Stimulated activated CD4-positive, alpha-beta T cell treated with anti-CD3 and anti-CD28 coated beads, Interleukin-15, amount 100 ng/mL, for 1 hour (primary cell): ENCODE measurements at places on chromosomes 6 and 20.

- DNase-seq: no peak
Observed at GRCh38 chr6:119649531-119649930, 300.0 kb upstream of the MAN1A1 start.

- no peak for DNase-seq
Observed at GRCh38 chr6:104653781-104654180, 205.9 kb downstream of the HACE1 start.

- no peak for DNase-seq
Observed at GRCh38 chr6:20866935-20867703, 332.9 kb downstream of the CDKAL1 start.

DNA sequence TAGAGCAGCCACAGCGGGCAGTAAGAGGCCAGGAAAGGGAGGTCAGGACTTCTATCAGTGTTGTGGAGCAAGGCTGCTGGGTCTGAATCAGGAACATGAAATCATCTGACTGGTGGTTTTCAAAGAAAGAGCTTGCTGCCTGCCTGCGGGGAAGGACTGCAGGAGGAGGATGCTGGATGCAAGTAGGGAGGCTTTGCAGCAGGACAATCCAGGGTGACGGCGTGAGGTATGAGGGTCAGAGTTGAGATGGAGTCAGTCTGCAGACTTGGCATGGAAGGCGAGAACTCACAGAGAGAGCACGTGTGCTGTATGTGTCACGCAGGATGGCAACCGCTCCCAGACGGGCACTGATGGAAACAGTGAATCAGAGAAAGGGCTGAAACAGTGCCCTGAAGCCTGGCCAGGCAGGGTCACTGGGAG lies 59.2 kb upstream of the CD93 start:
- DNase-seq: no peak

- DNase-seq: no peak
Observed at GRCh38 chr6:20610636-20611370, 76.5 kb downstream of the CDKAL1 start.

DNA sequence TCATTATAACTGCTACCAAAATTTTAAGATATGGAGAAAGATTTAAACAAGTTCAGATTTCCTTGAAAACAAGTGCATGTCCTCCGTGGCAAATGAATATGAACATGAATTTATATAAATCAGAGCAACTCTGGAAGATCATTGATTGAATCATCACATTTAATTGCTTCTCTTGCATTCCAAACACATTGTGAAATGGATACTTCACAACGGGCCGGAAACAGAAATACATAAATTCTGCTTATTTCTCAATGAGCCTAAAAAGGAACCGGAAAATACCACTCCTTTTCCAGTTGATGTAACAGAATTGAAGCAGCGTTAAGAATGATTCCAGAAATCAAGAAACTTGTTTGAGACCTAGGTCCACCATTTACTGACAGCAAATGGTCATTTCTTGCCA lies 134.6 kb upstream of the BTN3A2 start:
- DNase-seq: no peak

DNA sequence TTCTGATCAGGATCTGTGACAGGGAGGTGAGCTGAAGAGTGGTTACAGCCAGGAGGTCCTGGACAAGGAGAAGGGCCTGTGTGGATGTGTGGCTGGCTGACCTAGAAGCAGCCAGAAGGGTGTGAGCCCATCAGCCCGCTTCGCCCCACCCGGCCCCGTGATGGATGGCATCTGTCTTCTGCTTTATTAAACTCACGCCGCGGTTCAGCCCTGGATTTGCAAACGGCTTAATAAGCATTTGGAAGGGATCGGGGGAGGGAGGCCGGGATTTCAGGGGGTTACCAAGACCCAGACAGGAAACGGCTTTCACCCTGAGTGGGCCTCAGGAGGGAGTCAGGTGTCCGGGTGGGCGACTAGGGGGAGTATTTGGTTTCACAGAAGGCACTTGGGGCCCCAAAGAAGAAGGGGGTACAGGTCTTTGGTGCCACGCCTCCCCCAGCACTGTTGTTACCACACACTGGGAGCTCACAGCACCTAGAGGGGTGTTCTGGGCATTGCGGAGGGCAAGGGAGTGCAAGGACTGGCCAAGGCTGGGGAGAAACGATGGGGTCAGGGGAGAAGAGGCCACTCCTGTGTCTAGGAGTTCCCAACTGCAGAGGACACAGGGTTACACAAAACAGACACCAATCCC lies 53.8 kb upstream of the FOXP4 start:
- DNase-seq: no peak

- DNase-seq: no peak
Observed at GRCh38 chr6:133501675-133502270, 260.6 kb downstream of the EYA4 start.

GRCh38 chr20:62186887-62187866 lies 4.3 kb downstream of the MTG2 start:
- DNase-seq: no peak

DNA sequence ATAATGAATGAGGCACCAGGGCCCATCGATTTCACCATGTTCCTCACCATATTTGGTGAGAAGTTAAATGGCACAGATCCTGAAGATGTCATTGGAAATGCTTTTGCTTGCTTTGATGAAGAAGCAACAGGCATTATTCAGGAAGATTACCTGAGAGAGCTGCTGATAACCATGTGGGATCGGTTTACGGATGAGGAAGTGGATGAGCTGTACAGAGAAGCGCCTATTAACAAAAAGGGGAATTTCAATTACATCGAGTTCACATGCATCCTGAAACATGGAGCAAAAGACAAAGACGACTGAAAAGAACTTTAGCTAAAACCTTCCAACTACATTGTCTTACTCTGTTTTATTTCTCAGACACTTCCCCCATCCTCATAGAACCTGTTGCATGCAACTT lies 21.6 kb upstream of the ZBTB22 start:
- DNase-seq: no peak

DNA sequence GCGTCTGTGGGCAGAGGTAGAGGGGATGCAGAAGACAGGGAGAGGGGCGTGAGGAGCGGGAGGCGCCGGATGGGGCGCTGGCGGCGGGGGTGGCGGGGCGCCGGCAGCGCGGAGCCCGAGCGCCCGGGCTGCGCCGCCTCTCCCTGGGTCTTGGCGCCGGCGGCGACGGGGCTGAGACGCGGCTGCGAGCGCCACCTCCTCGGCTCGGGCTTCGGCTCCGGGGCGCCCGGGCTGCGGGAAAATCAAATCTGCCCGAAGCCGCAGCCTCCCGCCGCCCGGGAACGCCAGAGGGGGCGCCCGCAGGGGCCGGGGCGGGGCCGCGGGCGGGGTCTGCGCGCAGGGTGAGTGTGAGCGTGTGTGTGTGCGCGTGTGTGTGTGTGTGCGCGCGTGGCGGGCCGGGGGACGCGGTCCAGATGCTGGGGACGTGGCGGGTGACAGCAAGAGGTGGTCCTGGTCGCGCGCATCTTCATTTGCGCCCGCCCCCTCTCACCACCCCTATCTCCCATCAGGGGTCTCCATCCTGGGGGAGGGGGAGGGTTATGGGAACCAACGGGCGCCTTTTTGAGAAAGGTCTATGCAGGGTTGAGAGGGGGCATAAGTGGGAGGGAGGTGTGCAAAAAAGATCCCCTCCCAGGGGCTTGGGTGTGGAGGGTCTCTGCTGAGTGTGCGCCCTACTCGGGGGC lies 646 bp upstream of the CPNE5 start:
- DNase-seq: peak; percentile 30

GRCh38 chr6:6217855-6218758 lies 102.4 kb downstream of the F13A1 start:
- DNase-seq: no peak

DNA sequence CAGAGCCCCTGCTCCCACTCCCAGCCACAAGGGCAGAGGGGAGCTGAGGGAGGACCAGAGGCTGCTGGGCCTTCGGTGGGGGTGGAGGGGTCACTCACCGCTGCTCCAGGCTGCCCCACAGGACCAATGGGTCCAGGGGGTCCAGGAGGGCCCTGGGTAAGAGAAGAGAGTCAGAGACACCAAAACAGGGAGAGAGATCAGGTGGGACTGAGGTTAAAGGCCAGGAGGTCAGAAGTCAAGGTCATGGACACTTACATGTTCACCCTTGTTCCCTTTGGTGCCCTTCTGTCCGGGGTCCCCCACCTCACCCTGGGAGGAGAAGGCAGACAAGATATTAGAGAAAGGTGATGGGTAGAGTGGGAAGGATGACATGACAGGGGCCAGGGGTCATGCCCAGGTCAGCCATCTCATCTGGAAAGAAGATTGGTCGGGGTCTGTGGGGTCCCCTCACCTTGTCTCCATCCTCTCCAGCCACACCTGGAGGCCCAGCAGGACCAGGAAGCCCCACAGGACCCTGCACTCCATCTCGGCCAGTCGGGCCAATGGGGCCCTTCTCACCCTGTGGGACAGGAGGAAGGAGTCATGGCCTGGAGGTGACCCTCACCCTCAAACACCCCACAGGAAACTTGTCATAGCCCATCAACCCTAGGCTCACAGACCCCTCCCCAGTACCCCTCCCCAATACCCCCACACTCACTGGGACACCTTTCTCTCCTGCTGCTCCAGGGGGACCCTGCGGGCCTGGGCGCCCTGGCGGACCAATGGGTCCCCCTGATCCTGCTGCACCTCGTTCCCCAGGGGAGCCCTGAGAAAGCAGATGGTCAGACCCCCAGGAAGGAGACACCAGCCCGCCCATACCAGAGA lies 21.0 kb downstream of the COL11A2 start:
- DNase-seq: no peak

GRCh38 chr6:7467007-7467897 lies 74.2 kb upstream of the DSP start:
- DNase-seq: no peak

GRCh38 chr6:13099771-13100170 lies 228.6 kb downstream of the TBC1D7 start:
- DNase-seq: no peak

- DNase-seq: no peak
Observed at GRCh38 chr20:1085492-1086276, 32.7 kb upstream of the PSMF1 start.

GRCh38 chr6:135423649-135424128 lies 73.9 kb downstream of the AHI1 start:
- no peak for DNase-seq

DNA sequence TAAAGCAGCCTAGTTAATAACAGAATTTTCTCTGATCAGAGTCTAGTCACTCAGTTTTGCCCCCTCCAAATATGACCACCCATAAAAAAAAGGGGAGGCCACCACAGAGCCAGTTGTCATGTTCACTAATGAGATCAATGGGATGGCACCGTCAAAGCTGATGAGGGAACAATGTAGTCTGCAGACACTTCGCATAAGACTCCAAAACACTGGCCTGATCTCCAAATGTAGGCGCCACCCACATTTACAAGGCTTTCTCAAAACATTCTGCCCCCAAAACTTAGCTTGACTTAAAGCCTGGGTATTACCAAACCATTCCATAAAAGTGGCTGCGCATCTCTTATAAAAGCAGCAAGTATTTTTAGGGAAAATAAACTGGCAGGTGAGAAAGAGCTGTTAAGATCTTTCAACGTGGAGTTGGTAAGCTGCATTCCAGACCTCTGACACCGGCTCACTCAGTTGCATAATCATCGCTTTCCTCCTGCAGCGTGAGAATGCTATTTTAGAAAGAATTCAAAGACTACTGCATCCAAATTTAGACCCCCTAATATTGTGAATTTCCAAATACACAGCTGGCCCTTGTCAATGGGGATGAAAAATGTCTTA lies 59.3 kb downstream of the TBC1D7 start:
- no peak for DNase-seq

- DNase-seq: no peak
Observed at GRCh38 chr20:7144464-7144863, 377.0 kb downstream of the BMP2 start.

- no peak for DNase-seq
Observed at GRCh38 chr20:59778615-59779200, 154.7 kb downstream of the SYCP2 start.

DNA sequence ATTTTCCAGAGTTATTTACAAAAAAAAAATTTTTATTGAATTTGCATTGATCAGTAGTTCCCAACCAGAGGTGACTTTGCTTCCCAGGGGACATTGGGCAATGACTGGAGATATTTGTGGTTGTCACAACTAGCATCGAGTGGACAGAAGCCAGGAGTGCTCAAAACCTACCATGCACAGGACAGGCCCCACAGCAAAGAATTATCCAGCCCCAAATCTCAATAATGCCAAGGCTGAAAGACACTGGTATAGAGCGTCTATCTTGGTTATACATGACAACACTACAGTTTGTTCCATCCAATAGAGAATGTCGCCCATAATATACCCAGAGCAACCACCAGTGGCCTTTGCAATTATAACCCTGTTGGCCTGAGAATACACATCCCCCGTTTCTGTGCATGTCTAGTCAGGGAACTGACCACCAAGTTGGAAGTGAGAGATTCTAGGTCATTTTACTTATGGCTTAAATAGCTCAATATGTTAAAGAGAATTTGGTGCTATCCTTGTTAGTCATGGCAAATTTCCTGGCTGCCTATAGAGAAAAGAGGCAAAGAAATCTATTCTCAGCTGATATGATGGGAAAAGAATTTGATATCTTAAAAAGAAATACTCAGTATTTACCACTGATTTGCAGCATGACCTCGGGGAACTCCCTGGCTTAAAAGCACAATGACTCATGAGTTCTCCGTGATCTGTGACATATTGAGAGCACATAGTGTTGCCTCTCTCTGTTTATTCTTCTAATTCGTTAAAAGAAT lies 76.0 kb upstream of the ADTRP start:
- no peak for DNase-seq

- no peak for DNase-seq
Observed at GRCh38 chr6:108793516-108794251, 54.5 kb upstream of the ARMC2 start.

GRCh38 chr6:154127657-154128056 lies 88.6 kb downstream of the OPRM1 start:
- no peak for DNase-seq

- DNase-seq: no peak
Observed at GRCh38 chr6:51743999-51744398, 343.4 kb downstream of the PKHD1 start.

- DNase-seq: no peak
Observed at GRCh38 chr6:5084781-5085647, at the start of gene PPP1R3G. TSS of gene PPP1R3G (plus strand) at chr6:5085341. CDS start at chr6:5085486, 145 bp downstream.

- no peak for DNase-seq
Observed at GRCh38 chr6:89917216-89917615, 22.9 kb downstream of the GJA10 start.

DNA sequence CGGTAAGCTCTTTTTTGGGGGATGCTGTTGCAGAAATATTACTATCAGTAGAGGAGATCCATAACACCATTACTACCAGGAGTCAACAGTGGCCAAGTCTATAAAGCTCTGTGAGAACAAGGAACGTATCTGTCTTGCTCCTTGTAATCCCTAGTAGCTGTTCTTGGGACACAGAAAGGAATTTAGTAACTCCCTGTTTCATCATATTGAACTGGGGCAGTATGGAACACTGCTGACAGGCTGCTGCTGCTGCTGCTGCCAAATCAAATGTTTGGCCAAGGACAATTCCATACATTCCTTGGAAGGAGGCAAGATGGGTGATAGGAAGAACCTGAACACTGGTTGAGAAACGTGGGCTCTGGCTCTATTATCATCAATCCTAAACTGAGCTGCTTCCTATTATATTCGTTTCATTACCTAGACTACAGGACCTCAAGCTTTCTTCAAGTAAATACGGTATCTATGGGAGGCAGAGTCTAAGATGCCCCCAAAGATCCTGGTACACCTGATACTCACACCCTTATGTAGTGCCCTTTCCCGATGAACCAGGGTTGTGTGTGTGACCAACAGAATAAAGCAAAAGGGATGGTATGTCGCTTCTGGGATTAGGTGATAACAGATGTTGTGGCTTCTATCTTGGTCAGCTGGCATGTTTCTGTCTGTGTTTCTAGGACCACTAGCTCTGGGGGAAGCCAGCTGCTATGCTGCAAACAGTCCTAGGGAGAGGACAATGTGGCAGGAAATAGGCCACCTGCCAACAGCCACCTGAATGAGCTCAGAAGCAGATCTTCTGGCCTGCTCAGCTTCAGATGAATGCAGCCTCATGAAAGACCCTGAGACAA lies 39.5 kb downstream of the ELOVL5 start:
- no peak for DNase-seq

- no peak for DNase-seq
Observed at GRCh38 chr20:34534391-34535165, 18.4 kb downstream of the DYNLRB1 start.
